Urothelium cell line (cell line): ENCODE measurements at places on chromosomes 3 and 15.

DNA sequence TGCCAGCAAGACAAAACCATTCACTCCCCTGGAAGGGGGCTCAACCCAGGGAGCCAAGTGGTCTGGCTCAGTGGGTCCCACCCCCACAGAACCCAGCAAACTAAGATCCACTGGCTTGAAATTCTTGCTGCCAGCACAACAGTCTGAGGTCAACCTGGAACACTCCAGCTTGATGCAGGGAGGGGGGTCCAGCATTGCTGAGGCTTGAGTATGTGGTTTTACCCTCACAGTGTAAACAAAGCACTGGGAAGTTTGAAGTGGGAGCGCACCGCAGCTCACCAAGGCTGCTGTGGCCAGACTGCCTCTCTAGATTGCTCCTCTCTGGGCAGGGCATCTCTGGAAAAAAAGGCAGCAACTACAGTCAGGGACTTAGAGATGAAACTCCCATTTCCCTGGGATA, 81.7 kb downstream of the MSL2 start:
- no peak for DNase-seq

GRCh38 chr3:123297627-123297899, 95.8 kb downstream of the SEC22A start:
- DNase-seq: no peak

DNA sequence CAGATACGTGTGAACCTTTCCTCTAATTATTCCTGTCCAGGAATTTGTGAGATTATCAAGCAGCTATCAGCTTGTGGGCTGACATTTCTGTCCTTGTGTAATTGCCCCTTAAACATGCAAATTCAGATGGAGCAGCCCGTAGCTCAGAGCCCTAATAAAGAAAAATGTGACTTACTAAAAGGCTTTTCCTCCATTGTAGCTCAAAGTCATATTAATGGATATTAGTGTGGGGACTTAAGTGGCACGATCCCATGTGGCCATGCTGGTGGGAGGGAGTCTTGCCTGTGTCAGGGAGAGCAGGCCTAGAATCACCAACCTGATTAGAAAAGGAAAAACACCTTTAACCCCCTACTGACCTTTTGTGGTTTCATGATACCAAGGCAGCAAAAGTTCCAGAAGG, 399.2 kb downstream of the LRTM1 start:
- DNase-seq: no peak

- DNase-seq: no peak
These were observed 30.5 kb downstream of the CD86 start for GRCh38 chr3:122085673-122086072.

GRCh38 chr15:66014635-66015182, 145.4 kb downstream of the RAB11A start:
- DNase-seq: no peak

DNA sequence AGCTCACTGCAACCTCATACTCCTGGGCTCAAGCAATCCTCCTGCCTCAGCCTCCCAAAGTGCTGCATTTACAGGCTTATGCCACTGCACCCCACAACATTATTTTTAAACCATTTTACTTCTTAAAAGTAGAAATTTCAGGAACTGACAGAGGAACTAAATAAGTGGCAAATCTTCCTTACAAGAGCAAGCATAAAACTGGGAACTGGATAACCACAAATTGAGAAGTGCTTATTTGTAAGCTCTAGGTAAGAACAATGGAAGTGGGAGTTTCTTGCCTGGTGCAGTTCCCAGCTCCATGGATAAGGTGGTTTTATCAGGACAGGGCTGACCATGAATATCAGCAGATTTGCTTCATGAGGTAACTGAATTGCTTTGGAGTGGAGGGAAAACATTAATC, 655.2 kb downstream of the DIPK2A start:
- DNase-seq: no peak

- DNase-seq: no peak
These were observed 204.8 kb downstream of the MECOM start for GRCh38 chr3:169458752-169459151.

- DNase-seq: peak; percentile 70
These were observed 47.7 kb upstream of the GYG1 start for GRCh38 chr3:148943506-148944205.

DNA sequence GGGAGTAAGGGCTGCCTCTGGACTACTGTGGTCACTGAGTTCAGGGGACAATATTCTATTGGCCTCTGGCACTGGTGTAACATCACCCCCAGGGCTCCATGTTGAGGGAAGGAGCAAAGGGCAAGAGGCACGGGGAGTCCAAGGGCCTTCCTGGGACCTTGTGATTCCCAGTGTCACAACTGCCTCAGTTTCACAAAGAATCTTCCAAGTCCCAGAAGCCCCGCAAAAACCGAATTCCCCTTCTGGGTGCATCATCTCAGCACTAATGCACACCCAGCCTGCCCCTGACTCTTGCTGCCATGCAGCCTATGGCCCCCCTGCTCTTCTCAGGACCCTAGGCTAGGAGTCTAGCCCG, 5.5 kb downstream of the AMOTL2 start:
- DNase-seq: no peak

DNA sequence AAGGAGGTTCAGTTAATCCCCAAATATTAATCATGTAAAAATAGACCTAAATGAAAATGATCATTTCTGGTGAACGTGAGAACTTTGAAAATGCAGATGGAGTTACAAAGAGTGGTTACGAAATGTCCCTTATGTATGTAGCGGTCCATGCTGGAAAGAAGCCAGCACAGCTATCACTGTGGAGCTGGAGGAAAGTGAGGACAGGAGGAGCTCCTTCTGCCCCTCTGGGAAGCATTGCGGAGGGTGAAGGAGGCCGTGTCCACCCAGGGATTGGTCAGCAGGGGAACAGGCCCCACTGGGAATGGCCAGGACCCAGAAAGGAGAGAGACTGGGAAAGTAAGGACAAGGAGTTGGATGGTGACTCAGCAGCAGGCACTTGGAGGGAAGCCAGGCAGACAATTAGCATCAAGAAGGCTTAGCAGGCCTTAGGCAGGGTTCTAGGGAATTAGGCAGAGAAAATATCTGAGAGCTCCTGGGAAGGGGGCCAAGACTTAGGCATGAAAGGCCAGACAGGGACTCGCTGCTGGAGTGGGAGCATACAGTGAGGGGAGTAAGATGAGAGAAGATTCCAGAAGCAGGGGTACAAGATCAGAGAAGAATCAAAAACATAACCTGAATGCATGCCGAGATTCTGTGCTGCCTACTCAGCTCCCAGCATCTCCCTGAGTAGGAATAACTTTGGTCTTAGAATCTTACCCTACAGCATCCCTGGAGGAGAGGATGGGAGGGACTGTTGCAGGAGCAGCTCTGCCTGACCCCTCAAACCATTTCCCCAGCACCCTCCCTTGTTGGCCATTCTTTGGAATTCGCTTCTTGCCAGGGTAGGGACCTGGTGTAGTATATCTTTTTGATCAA, 171.0 kb upstream of the UMPS start:
- peak; percentile 89 for DNase-seq

GRCh38 chr3:148266341-148266740, 431.4 kb upstream of the AGTR1 start:
- no peak for DNase-seq

DNA sequence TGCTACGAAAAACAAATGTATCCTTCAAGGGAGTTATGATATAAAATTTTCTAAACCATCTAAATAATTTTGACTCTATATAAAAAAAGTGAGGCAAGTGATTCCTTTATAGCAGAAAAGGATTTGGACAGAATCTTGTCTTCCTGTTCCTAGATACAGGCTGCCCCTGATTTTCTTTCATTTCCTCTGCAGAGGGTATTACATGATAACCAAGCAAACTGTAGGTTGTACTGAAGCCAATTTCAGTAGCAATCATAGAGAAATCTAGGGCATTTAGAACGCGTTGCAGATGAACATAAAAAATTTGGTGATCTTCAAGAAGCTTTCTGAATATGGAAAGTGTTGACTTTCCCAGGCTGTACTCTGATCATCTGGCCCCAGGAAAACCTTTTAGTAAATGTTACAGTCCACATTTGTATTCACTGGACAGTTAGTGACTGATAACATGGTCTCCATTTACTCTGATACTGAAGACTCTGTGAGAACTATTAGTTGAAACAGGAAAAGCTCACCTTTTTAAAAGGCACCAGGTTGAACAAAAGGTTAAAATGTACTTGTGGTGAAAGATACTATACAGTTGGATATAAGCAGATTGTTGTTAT, 9.1 kb upstream of the UTS2B start:
- no peak for DNase-seq

GRCh38 chr15:55457401-55458022, 49.2 kb downstream of the PIERCE2 start:
- DNase-seq: no peak

DNA sequence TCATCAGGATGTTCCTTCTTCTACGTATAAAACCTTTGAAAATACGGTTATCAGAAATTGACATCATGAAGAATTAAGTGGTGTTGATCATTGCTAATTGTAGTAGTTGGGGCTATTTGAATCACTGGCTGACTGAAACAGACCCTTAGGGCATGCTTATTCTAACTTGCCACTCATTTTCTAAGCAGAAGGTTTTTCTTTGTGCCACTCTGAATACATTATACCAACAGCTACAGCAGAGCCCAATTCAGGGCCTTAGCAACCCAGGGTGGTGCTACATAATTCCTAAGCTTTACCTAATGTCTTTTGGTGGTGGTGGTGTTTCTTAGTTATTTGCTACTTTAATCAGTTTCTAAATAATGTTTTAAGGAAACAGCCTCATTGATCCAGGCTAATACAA, 524.2 kb downstream of the NLGN1 start:
- DNase-seq: no peak

GRCh38 chr3:135887220-135887619, 78.3 kb upstream of the PPP2R3A start:
- DNase-seq: peak; percentile 65

DNA sequence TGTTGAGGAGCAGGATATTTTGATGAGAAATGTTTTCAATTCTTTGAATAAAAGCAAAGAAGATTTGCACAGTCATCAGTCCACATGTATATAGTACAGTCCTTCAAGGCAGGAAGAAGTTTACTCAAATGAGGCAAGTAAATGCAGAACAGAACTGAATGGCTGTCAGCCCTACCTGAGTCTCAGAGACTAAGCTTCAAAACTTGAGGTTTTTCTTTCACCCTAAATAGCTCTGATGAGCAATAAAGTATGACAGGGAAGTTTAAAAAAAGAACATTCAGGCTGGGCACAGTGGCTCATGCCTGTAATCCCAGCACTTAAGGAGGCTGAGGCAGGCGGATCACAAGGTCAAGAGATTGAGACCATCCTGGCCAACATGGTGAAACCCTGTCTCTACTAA, 232.5 kb downstream of the SUCLG2 start:
- DNase-seq: no peak

DNA sequence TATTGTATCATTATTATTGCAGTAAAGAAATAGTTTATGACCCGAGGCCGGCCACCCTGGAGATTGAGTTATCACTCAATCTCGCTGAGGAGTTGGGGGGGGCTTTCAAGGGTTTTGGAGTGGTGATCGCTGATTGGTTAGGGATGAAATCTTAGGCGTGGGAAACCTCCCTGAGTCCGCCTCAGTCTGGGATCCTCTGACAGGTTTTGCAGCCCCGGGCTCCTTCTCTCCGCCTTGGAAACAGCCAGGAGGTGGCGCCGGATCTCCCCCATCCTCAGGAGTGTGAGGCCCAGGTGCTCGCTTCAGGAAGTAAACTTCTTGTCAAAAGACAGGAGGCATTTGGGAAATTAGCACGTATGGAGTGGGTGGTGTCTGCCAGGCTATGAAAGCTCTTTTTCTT, 41.1 kb upstream of the SEC61A1 start:
- peak; percentile 74 for DNase-seq
